ENCODE measurements at places on chromosomes 16 and 17. TPM values are rescaled to one million over a fixed set of nuclear protein-coding genes. Genes with fewer than 3 reads are reported as not detected.

Gene TOM1L1
- total RNA-seq, result not detected

Gene NUPR1
- not detected for total RNA-seq

Gene FAM20A
- total RNA-seq, result not detected

Gene PPL
- not detected for total RNA-seq

Gene CAPN15
- total RNA-seq, result 139 TPM

Gene SPNS3
- 1.1 TPM for total RNA-seq

Gene TNP2
- not detected for total RNA-seq

Gene SPATA22
- not detected for total RNA-seq

- DNase-seq, result no peak
Observed at GRCh38 chr17:37608351-37609169, 658 bp downstream of the SYNRG start.

GRCh38 chr16:78577630-78578029, 478.2 kb downstream of the WWOX start:
- DNase-seq, result no peak

GRCh38 chr17:705863-706262, 8.8 kb downstream of the VPS53 start:
- no peak for DNase-seq

- DNase-seq, result peak; percentile 83
Observed at GRCh38 chr16:711548-712320, 3.2 kb upstream of the METRN start.

DNA sequence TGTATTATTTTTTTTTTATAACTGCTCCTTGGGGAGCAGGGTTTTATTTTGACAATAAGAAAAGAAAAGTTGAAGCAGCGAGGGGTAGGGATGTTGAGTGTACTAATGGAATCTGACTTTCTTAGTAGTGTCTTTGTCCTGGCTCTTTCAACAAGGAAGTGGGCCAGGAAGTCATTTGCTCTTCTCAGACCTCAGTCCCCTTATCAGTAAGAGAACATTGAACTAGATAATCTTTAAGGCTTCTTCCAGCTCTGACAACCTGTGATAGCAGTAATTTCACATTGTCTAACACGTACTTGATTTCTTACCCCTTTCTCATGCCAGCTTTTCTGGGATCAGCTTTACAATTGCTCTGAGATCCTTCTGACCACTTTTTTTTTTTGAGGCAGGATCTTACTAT, 8.3 kb downstream of the LIG3 start:
- DNase-seq, result no peak

DNA sequence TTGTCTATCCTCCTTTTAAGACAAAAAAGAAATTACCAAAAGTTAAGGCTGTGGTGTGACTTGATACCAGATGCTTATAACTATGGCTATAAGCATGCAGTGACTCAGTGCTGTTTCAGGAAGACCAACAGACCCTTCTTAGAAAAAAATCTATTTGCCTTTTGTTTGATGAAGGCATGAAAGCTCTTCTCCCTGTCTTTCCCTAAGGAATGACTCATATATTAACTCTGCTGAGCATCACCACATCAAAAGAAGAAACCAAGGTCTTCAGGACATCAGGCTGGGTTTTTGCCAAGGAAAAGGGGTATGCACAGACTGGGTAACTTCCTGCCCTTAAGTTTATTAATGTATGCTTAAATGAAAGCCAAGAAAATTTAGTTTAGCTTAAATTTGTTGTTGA, 47.1 kb downstream of the VMP1 start:
- no peak for DNase-seq

DNA sequence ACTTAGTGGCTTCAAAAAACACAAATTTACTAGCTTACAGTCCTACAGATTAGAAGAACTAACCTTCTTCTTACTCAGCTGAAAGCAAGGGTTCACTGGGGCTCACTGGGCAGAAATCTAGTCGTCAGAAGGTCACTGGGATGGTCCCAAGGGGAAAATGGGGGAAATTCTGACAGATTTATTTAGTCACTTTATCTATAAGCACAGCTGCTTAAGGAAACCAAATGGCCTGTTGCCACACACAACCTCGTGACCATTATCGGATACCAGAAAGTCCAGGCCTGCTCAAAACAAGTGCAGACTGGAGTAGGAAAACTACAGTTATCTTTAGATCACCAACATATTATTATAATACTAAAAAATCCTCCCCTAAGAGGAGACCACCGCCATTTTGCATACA, 374.6 kb upstream of the ASIC2 start:
- no peak for DNase-seq

DNA sequence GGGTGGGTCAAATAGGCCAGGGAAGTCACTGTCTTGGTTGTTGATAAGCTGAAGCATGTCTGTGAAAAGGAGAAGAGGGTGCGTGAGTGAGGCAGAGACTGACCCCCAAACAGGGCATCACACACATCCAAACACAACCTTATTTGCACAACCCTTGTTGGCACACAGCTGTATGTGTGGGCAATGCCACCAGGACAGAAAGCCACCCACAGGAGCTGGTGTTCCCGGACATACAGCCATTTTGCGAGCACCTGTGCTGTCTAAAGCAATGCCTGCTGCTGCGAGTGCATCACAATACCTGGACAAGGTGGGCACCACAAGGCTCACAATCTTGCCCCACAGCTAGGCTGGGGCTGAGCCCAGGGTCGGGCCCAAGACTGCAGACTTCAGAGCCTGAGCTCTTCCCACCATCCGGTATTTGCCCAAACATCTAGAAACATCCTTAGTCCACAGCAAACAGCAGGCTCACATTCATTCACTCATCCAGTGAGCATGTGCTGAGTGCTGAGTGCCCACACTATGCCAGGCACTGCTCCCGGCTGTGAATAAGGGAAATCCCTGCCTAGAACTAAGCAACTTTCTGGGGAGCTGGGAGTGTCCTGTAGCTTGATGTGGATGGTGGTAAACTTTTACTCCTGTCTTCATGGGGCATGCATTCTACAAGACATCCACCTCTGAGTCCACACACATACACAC, 16.2 kb downstream of the SREBF1 start:
- DNase-seq, result no peak

DNA sequence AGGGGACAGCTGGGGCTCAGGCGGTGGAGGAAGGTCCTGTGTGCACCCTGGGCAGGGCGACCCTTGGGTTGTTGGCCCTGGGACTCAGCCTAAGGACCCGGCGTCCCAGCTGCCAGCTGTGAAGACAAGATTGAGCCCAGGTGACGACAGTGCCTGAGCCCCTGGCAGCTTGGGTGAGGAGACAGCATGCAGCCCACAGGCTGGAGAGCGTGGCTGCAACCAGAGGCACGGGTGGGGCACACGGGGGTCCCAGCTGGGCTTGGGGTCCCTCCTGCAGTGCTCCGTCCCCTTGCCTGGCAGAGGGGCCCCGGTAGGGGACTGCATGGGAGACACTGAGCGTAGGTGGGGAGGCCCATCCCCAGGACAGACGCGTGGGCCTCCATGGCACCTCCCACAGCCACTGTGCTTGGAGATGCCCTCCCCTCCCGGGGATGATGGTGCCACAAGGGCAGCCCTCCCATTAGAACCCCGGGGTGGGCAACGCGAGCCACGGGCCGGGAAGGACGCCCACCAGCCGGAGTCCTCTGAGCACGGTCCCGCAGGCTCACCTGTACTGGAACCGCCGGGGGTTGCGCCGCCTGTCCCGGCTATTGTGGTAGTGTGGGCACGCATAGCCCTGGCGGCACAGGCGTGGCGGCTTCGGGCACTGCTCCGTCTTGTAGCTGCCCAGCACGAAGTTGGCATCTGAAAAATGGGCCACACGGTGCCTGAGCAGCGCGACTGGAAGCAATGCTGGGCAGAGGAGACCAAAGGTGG, 15.5 kb downstream of the UNKL start:
- DNase-seq, result no peak

DNA sequence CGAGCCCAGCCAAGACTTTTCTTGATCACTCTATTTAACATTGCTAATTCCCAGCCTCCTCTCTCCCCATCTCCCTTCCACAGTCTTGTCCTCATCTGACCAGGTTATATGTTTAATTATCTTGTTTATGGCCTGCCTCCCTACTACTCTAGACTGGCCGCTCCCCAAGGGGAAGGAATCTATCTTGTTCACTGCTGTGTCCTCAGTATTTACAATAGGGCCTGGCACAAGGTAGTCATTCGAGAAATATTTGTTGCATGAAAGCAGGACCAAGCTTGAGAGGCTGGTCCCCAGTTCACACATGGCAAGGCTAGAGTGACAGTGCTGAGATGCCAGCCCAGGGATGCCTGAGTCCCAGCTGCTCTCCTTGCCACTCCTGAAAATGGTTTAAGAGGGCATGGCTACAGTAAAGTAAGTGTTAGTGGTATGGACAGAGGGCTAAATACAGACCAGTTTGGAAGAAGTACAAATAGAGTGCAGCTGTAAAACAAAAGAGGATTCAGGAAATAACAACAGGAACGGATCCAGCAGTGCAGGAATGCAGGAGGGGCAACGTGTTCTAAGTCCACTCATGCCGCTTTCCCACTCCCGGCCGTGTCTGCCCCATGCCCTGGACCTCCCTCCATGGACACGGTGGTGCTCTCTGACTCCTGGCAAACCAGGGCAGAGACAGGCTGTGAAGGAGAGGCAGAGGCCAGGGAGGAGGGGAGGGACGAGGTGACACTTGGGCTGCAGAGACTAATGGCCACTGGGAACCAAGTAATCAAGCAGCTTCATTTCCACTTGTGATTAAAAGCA, 65.6 kb downstream of the TOM1L2 start:
- DNase-seq, result no peak

DNA sequence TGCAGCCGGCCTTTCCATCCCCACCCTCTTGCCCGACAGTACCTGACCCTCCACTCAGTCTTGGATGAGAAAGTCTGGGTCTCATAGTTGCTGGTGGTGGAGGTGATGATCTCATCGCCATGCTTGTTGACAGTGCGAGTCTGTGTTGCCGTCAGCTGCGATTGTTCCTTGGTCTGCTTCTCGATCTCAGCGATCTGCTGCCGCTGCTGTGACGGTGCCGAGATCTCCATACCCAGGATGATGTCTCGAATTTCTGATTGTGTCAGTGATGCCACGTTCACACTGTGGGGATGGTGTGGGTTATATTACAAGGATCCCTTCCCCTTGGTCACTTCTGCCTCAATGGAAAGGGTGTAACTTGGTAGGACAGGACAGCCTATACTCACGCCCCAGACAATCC, 4.1 kb upstream of the RILP start:
- DNase-seq, result no peak

DNA sequence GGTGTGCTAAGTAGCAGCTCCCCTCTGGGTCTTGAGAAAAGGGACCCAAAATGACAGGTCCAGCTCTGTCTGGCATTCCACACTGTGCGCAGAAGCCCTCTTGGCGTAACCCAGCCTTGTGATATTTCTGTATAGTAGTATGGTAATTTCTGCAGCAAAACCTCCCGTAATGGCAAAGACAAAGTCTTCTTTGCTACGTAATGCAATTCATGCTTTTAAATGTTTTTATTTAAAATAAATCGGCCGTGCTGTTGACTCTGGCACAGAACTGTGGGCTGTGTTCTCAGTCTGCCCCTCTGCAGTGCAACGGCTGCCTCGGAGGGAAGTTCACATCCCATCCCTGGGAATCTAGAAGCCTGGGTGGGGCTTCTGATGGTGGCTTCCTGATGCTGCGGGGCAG, 75.2 kb downstream of the ASIC2 start:
- DNase-seq, result no peak

DNA sequence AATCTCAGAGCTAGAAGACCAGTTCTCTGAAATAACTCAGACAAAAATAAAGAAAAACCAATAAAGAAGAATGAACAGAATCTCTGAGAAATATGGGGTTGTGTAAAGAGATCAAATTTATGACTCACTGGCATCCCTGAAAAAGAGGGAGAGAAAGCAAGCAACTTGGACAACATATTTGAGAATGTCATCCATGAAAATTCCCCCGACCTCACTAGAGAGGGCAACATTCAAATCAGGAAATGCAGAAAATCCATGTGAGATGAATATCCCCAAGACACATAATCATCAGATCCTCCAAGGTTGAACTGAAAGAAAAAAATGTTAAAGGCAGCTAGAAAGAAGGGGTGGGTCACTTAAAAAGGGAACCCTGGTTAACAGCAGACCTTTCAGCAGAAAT, 32.1 kb downstream of the TANC2 start:
- no peak for DNase-seq

DNA sequence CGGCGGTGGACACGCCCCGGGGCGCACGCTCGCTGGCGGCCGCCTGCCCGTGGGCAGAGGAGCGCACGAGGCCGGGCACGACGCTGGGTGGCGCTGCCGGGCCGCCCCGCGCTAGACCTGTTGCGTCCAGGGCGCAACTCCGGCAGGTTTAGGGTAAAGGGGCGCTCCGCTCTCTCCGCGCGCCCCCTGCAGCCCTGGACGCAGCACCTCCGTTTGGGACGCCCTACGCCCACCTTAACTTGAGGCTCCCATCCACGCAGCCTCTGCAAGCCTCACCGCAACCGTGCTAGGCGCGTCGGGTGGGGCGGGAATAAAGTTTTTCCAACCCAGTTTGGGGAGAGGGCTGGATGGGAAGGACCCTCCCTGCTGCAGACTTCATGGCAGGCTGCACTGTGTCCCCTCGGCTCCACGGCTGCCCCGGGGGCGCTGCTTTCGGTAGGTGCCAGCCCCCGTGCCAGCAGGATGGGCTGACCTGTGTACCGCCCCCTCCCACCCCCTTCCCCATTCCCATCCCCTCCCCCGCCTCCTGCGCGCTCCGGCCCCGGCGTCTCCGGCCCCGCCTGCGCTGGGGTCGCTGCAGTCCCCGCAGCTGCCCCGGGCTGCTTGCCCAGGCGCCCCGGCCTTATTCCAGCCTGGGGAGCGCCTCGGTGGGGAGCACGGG, at the start of gene SYT17:
SYT17 (plus strand) TSS at position 531 of the 661 bp plus-strand sequence. CDS start 407 bp downstream, outside the sequence.
- DNase-seq, result no peak

DNA sequence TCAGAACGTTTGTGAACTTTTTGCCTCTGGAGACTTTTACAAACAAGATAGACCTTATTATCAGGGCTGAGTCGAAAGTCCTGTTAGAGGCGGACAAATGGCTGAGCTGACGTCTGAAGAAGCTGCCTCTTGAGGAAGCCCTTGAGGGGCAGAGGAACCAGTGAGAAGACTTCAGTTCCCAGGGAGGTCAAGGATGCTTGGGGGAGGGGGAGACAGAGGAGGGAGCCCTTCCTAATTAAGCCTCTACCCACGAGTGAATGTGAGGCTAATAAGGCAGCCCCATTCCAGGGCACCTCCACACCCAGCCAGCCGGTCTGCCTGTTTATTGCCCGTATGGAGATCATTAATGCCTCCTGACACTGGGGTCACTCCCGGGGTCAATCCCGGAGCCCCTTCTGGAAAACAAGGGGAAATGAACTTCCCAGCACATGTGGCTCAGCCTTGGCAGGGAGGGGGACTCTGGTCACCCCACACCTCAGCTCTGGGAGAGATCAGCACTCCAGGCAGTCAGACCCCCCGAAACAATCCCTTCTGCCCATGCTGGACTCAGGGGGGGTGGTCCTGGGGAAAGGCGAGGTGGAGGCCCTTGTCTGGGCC, 9.2 kb upstream of the TBX4 start:
- no peak for DNase-seq

Data from natural killer cell treated with Interleukin-12 subunit alpha and Interleukin-12 subunit beta and Interleukin-15 and Interleukin-18, amount 100 ng/mL, for 72 hours (primary cell).